Suprapubic skin (tissue), 4 donors: ENCODE measurements at places on chromosomes 16 and 17. TPM values are rescaled to one million over a fixed set of nuclear protein-coding genes. Genes with fewer than 3 reads are reported as not detected.

CHST4 gene
- total RNA-seq, result not detected

UBALD1 gene
- 11.5 TPM for total RNA-seq

DNA sequence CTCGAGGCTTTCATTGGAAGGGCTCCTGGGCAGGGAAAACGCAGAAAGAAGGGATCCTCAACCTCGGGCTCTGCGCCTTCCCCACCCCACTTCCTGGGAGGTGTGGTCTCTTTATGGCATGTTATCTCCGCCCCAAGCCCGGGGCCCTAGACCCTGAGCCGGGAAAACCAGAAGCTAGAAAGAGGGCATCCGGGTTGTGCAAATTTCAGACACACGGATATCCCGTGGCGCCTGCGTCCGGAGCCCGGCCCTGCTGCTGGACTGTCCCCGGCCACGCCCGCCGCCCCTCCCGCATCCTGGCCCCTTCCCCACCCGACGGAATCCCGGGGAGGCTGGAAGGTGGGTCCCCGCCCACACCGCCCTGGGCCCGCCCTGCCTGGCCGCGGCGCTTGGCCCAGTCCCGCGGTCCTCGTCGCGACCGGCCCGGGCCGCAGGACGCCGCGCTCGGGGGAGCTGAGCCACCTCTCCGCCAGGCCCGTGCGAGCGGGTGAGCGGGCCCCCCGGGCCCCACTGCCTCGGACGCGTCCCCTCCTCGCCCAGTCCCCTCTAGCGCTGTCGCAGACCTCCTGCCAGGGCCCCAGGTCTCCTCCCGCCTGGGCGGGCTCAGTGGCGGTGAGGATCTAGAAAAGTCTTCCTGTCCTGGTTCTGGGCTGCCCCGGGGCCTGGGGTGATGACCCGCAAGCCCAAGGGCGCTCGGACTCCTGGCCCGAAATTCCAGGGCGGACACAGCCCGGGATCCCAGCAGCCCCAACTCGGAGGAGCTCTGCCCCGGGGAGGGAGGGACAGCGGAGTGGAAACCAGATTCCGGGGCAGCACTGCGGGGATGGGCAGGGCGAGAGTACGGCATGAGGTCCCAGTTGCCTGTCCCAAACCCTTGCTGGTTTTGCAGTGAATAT lies at the start of gene SLC16A5:
Gene SLC16A5, plus strand, starts transcription at position 397 of the 896 bp plus-strand sequence. CDS start 5,683 bp downstream, outside the sequence.
- peaks cover 58% of the 10 kb centered on the region for H3K4me1 ChIP-seq
- DNase-seq, result peak; percentile 92
- no peaks in the 10 kb centered on the region for H3K36me3 ChIP-seq
- peak within 1 kb of the TSS; percentile 87 for H3K27ac ChIP-seq
- no peaks in the 10 kb centered on the region for H3K27me3 ChIP-seq

ALOX12 gene
- total RNA-seq, result 26.1 TPM

DNA sequence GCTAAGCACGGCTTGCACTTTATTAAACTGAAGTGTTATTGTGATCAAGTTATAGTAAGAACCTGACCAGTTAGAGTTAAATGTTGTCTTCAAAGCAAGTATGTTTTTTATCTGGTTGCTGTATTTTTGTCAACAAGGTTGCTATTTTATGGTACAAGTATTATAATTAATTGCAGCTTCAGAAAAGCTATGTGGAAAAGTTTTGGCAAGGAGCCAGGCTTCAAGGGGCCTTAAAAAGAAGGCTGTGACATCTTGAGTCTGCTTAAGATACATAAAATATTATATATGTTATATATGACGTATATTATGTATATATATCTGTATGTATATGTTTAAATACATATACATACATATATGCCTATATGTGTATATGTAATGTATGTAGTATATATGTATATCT lies 1461.2 kb upstream of the CDH8 start:
- H3K4me1 ChIP-seq, result no peaks in the 10 kb centered on the region
- H3K27ac ChIP-seq, result no peak overlapping the region
- no peak overlapping the region for H3K4me3 ChIP-seq
- no peak for DNase-seq
- H3K36me3 ChIP-seq, result no peaks in the 10 kb centered on the region
- no peaks in the 10 kb centered on the region for H3K27me3 ChIP-seq

GRCh38 chr16:86063760-86064405 lies 164.9 kb downstream of the IRF8 start:
- H3K4me3 ChIP-seq, result no peak overlapping the region
- no peaks in the 10 kb centered on the region for H3K36me3 ChIP-seq
- H3K27me3 ChIP-seq, result peaks cover 37% of the 10 kb centered on the region
- no peak overlapping the region for H3K27ac ChIP-seq

BCL6B gene
- total RNA-seq, result 1.8 TPM

KRT12 gene
- total RNA-seq, result not detected

GRCh38 chr17:34637548-34638525 lies 58.5 kb downstream of the TMEM132E start:
- peaks cover 88% of the 10 kb centered on the region for H3K27me3 ChIP-seq
- peaks cover 8% of the 10 kb centered on the region for H3K4me1 ChIP-seq
- H3K36me3 ChIP-seq, result no peaks in the 10 kb centered on the region
- H3K4me3 ChIP-seq, result peak overlapping the region; percentile 40

DNA sequence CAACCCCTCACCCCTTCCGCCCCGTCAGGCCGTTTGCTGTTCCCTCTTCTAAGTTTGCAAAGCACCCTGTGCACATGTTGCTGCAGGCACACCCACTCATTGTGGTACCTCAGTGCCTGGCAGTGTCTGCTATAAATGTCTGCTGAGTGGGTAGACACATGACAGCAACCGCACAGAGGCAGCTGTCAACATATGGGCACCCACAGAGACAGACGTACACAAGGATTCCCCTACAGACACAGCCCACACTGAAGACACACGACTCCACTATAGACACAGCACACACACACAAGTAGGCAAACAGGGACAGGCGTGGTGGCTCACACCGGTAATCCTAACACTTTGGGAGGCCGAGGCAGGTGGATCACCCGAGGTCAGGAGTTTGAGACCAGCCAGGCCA lies 17.8 kb upstream of the CRK start:
- H3K4me3 ChIP-seq, result no peak overlapping the region
- H3K4me1 ChIP-seq, result no peaks in the 10 kb centered on the region
- no peaks in the 10 kb centered on the region for H3K27me3 ChIP-seq
- no peak for DNase-seq

TEKT1 gene
- total RNA-seq, result not detected

DNA sequence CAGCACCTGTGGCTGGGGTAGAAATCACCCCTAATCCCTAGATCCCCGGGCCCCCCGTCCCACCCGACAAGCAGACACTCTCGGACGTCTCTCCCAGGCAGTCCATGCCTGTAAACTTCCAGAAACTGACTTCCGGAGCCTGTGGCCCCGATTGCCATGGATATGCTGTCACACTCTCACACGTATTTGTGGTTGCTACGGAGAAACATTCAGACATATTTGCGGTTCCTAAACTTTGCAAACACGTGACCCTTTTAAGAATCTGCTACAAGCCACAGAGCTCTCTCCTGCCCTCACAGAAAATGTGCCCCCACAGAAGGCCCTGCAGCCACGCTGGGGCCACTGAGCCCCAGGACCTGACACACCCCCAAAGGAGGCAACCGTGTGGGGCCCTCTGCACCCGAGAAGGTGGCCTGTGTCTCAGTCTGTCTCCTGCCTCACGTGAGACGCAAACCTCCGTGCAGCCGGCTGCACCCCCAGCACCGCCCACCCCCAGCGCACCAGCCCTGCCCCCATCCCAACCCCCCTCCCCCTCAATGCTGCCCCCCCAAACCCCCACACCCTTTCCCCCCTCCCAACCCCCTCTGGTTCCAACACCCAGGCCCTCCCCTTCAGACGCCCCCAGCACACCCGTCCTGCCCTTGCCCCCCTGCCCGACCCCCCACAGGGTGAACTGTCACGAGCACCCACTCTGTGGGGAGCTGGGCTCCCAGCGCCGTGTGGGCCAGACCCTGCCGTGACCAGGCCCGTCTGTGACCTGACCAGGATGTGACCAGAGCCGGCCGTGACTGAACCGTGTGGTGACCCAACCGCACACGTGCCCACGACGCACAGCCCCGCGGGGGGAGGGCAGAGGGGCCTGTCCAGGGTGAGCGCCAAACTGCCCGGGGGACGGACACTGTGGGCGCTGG lies 66.3 kb upstream of the METRNL start:
- H3K27me3 ChIP-seq, result no peaks in the 10 kb centered on the region
- H3K27ac ChIP-seq, result no peak overlapping the region
- no peak for DNase-seq
- H3K4me3 ChIP-seq, result no peak overlapping the region
- peaks cover 15% of the 10 kb centered on the region for H3K4me1 ChIP-seq

DNA sequence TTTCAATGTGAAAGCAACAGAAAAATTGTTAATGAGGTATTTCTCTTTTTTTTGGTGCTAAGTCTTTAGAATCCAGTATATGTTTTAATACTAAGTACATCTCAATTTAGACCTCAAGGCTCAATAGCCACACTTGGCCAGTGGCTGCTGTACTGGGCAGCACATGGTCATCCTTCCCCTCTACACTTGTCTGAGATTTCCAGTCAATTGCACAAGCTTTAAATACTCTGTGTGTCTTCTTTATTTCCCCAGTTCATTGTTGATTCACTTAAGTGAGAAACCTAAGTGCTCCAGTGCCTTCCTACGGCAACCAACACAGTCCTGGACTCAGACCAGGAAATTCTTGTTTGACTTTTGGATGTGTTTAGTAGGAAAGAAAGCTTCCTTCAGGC lies 62.2 kb downstream of the TNRC6C start:
- no peak for DNase-seq
- no peaks in the 10 kb centered on the region for H3K27me3 ChIP-seq
- H3K4me3 ChIP-seq, result no peak overlapping the region

- H3K4me1 ChIP-seq, result peaks cover 10% of the 10 kb centered on the region
- H3K4me3 ChIP-seq, result no peak overlapping the region
- peaks cover 74% of the 10 kb centered on the region for H3K36me3 ChIP-seq
- H3K27me3 ChIP-seq, result no peaks in the 10 kb centered on the region
- no peak overlapping the region for H3K27ac ChIP-seq
These were observed 52.4 kb downstream of the NEUROD2 start for GRCh38 chr17:39555368-39555767.

DNA sequence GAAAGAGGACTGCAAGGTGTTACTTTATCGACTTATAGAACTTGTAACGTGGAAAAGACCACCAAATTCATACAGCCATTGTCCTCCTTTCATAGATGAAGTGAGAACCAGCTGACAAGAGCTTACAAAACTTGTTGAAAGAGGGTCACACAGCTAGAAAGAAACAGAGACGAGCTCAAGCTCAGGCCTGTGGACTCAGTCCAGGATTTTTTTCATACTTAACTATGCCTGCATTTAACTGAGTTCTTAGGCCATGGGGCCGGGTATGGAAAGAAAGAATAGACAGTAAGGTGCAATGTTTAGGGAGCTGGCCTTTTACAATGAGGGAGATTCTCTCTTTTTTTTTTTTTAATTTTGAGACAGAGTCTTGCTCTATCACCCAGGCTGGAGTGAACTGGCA lies 106.1 kb downstream of the ADAMTS18 start:
- no peak for DNase-seq
- no peaks in the 10 kb centered on the region for H3K4me1 ChIP-seq
- H3K36me3 ChIP-seq, result no peaks in the 10 kb centered on the region
- no peaks in the 10 kb centered on the region for H3K27me3 ChIP-seq
- no peak overlapping the region for H3K4me3 ChIP-seq
- H3K27ac ChIP-seq, result no peak overlapping the region

DNA sequence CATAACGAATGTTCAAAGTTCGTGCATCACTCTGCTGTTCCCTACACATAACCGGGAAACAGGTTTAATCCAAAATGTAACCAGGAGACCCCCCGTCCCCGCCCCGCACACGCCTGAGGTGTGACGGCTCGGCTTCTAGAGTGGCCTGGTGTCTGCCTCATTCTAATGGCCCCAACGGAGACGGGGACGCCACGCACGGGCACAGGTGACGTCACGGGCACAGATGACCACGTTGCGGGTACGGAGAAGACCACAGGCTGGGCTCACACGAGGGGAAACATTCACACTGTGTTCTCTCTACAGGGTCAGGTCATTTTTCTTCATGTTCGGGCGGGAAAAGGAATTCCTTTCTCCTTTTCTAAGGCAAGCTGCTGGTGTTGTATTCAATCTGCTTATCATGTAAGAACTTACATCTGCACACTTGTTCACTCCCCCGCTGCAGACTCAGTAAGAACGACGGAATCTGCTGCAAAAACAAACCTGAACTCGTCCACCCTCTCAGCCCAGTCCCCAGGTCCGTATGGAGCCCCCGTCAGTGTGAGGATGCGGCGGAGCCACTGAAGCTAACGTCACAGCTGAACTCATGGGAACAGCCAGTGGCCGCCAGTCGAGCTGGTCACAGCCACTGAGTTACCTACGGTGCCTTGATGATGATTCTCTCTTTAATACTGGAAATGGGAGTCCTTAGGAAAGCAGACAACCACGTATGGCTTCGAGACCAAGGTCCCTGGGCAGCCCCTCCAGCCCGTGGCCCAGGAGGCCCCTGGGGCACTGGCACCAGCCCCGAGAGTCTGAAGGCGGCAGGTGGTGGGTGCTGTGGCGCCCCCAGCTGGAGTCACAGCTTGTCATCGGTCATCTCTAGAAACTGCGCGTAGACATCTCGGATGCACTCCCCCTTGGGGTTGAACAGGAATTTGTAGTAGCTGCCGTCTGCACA lies 32.9 kb downstream of the WDR45B start:
- no peak overlapping the region for H3K4me3 ChIP-seq
- DNase-seq, result no peak
- no peak overlapping the region for H3K27ac ChIP-seq

DNA sequence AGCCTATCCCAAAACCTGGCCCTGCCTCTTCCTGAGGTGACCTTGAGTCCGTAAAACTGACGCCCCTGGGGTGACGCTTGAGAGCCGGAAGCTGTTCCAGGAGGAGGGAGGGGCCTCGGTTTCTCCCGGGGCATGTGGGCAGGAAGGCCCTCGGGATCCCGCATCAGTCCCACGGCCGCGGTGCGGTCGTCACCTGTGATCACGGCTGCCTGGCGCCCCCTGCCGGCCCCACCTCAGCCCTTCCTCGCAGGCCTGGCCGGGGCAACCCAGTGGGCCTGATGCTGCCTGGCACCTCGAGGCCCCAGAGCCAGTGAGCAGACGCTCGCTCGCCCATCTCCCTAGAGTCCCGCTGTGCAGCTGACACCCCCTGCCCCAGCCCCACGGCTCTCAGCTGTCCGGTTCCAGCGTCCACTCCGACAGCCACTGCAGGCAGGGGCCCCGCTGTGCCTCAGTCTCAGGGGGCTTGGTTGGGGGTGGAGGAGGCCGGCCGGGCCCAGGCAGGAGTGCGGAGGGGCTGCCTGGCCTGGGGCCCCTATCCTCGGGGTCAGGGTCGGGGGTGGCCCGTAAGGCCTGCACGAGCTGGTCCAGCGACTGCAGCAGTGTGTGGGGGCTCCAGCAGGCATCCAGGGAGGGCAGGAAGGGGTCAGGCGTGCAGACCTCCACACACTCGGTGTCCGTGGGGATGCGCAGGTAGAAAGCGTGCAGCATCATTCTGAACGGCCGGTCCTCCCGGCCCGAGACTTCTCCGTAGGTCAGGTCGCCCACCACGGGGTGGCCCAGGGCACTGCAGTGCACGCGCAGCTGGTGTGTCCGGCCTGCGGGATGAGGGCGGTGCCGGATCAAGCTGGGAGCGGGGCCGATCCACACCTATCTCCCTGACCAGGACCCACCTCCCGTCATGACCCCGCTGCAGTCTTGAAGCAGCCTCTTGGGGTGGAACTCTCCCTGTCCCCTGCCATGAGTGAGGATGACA lies 2.3 kb downstream of the RPUSD1 start:
- peak; percentile 88 for DNase-seq
- H3K27ac ChIP-seq, result no peak overlapping the region
- H3K4me3 ChIP-seq, result no peak overlapping the region
- H3K36me3 ChIP-seq, result peaks cover 16% of the 10 kb centered on the region
